ENCODE measurements at places on chromosomes 7 and 10.

DNA sequence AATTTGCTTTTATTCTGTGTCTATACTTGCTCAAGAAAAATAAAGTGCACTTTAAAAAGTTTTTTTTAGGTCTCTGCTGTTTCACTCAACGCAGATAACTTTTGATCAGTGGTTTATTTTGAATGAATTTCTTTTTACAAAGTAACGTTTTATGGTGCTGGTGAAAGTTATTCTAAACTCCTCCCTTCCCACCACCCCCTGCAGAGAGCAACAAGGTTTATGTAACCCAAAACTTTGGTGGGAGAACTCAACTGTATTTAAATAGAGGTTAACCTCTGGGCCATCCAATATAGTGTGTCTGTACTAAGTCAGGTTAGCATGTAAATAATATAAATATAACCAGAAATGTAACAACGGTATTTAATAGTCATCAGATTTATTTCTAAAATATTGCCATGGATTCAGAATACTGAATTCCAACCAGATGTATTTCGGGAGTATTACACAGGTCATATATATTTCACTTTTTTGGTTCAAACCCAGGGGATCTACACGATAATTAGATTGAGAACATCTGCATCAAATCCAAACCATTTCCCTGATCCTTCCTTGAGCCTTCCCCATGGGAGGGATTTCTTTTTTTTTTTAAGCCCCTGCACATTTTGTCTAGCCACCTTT lies 3.9 kb upstream of the CUX1 start:
- no peak for DNase-seq

DNA sequence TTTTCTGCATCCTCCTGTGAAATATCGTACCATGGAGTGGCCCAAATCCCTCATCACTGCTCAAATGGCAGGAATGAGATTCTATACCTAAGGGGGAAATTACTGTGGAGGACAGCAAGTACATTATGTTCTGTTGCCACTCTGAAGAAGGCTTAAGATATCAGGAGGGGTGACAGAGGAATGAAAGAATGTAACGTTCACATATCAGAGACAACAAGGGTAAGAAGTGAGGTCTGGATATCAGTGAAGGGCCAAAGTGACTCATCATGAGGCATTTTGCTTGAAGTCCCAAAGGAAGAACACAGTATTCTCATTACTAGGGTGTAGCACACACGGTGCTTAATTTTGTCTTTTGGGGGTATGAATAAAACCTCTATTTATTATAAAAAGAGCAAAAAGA lies 71.5 kb upstream of the SLC13A1 start:
- no peak for DNase-seq

DNA sequence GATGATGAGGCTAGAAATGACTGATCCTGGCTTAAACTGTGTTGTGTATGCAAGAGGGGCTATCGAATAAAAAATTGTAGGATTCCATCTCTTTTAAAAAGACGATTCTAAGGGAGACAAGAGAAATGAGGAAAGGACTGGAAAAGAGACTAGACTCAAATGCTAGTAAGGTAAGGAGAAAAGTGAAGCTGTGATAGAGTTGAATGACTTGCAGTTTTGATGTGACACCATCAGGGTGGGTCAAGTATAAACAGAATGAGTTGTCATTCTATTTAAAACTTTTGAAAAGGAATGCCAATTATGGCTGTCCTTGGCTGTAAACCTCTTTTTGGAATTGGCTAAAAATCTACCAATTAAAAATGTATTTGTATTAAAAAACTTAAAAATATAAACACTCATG lies 184.5 kb upstream of the PHF14 start:
- no peak for DNase-seq

GRCh38 chr7:32937344-32938174 lies 19.7 kb upstream of the FKBP9 start:
- peak; percentile 65 for DNase-seq

- no peak for DNase-seq
Measured at GRCh38 chr7:37671876-37672275, 11.7 kb upstream of the GPR141 start.

DNA sequence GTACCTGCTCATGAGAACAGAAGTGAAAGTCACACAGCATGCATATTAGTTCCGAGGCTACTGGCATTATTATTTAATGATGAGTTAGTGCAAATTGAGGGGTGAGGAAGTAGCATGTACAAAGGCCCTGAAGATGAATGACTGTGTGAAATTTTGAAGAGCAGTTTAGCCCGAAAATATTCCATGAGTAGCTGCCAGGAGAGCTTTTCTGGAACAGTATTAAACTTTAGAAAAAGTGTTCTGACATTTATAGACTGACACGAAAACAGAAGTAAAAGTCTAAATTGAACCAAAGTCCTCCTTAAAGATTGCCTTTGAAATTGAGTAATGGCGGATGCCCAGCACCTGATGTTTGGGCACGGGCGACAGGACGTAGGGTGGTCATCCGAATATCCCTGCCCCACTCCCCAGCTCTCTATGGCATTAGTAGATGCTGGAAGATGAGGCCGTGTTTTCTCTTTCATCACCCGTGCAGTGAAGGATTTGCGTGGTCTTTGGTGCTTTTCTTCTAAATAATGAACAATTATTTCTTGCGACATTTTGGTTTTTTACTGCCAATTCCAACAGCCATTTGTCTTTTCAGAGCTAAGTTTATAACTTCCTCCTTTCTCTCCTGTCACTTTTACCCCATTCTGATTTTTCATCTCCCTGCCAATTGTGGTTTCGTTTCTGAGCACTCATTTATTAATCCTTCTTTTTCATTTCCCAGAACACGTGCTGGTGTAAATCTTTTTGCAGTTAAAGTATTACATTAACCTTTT lies 192.6 kb downstream of the MGMT start:
- DNase-seq: no peak

- no peak for DNase-seq
Measured at GRCh38 chr7:70775570-70776156, 356.3 kb upstream of the GALNT17 start.

DNA sequence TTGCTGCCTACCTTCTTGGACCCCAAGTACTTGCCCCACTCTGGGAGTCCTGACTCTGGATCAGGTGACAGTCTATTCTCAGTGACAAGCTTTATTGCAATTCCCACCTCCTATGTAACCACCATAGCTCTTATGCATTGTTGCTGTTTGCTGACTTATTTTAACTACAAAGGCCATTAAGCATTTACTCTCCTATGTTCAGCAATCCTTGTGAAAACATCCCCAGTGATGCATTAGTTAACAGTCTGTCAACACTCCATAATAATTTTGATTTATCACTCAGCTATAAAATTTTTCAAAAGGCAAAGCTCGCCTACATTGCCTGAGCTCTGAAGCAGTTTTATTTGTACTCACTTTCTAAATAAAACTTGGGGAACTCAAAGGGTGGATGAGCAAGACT lies 871.8 kb upstream of the SORCS1 start:
- DNase-seq: no peak

GRCh38 chr10:80516506-80517075 lies 21.1 kb upstream of the SH2D4B start:
- DNase-seq: no peak

GRCh38 chr7:141339603-141340002 lies 211.6 kb upstream of the AGK start:
- DNase-seq: no peak

GRCh38 chr7:939843-940242 lies 14.6 kb downstream of the ADAP1 start:
- no peak for DNase-seq

- DNase-seq: no peak
Measured at GRCh38 chr10:14579405-14579804, 195.3 kb downstream of the FAM107B start.

DNA sequence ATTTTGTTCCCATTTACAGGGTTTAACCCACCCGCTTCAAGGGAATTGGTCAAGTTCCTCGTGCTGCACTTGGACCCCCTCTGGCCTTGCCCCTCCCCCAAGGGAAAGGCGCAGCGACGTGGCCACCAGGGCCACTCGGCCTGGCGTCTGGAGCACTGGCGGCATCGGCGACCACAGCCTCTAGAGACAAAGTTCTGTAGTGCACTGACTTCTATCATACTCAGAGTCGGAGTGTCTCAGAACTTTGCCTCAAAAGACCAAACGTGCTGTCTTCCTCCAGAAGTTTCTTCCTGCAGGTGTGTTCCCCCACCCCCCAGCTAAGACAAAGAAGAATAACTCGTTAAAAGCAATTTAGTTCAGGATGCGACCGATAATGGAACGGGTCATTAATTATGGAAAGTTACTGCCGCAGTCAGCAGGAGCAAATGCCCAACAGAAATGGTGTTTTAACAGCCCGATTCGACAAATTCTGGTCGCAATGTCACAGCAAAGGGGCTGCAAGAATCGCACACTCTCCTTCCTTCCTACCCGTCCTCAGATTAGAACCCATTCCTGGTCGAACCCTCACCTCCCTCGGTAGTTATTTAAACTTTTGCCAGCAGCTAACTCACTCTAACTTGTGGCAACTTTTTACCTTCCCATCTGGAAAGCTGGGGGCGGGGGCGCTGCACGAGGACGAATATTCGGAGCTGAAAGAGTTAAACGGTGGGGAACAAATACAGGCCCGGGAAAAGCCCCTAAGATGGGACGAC lies 202.1 kb upstream of the NFE2L3 start:
- no peak for DNase-seq

- peak; percentile 93 for DNase-seq
Measured at GRCh38 chr7:99201027-99201426, 6.9 kb downstream of the KPNA7 start.
